ENCODE measurements at places on chromosomes 12 and 14.

DNA sequence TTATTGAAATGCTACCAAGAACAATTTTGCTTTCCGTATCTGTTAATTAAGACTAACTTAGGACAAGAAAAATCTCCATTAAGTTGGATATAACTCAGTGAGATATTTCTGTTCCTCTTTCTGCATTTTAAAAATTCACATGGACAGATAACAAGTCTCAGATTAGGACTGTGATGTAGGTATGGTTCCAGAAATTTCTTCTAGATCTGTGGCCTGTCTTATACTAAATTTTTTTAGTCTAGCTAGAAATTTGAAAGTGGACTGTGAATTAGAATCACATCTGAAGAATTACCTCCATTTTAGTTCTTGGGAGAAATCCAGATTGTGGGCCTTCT, 41.6 kb downstream of the USP15 start:
- DNase-seq = no peak

DNA sequence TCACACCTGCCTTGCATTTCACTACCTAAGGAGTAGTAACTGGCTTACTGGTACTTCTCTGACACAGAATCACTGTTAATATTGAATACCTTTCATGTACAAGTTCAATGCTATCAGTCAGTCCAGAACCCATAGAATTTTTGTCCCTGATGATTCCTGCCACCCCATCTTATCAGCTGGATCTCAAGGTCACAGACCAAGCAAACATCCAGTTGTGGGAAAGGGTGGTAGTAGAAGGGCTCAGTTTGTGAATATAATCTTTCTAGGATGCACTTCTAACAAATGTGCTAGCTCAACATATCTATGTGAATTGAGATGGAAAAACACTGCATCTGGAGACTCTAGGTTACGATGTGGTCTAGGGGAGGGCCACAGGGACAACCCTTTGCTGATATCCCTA, 14.1 kb downstream of the PPP1CC start:
- no peak for DNase-seq

DNA sequence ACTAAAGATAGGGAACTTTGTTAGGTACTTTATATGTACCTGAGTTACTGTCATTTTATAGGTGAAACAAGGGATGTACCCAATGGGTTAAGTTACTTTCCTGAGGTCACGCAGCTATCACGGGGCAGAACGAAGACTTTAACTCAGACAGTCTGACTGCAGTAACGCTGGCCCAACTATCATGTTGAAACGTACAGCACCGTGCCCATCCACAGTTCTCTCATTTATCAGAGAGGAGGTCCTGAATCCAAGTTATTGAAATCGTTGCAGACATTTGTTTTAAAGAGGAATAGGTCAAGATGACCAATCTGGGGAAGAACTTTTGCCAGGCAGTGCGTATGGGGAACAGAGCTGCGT, 587 bp upstream of the C12orf75 start:
- no peak for DNase-seq

GRCh38 chr14:56118611-56119181, 485 bp downstream of the PELI2 start:
- no peak for DNase-seq

- no peak for DNase-seq
Measured at GRCh38 chr12:66662729-66663128, 16.1 kb downstream of the GRIP1 start.

- no peak for DNase-seq
Measured at GRCh38 chr14:93305725-93306418, 27.0 kb downstream of the BTBD7 start.

DNA sequence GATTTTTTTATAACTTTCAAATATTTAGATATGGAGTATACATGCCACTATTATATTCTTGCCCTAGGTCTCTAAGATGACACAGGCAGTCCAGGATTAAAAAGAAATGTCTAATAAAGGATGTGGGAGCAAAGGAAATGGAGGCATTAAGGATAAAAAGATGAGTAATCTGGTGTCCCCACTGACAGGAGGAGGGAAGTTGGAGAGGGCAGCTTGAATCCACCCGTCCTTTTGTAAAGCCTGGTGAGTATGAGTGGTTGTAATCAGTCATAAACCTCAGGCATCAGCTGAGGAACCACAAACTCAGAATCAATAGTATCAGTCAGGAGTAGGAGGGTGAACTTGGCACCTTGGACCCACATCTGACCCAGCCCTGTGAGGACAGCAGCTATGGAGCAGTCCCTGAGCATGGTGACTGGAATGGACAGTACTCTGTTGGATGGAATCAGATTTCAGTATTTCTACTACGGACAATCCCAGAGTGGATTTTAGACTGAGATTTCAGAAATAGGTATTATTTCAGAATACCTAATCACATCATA, 100.5 kb downstream of the EXOC5 start:
- DNase-seq = no peak

DNA sequence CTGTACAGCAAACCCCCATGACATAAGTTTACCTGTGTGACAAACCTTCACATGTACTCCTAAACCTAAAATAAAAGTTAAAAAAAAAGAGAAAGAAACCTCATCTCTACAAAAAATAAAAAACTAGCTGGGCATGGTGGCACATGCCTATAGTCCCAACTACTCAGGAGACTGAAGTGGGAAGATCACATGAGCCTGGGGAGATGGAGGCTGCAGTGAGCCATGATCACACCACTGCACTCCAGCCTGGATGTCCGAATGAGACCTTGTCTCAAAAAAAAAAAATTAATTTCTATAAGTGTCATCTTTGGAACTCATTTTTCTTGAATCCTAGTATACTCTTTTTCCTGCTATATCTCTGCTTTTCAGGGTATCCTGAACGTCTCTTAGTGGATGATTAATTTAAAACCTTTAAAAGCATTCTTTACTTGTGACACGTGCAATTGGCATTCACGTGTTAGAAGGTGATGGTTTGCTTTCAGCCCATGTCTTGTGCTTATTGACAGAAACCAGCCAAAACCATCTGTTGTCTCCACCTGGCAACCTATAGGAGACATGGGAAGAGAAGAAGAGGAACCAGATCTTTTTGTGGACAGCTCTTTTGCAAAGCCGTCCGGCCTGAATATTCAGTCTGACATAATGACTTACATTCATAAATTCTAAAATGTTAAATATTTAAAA, 30.6 kb upstream of the PPFIBP1 start:
- DNase-seq = no peak

- DNase-seq = no peak
Measured at GRCh38 chr14:92729634-92730358, 18.6 kb downstream of the LGMN start.

DNA sequence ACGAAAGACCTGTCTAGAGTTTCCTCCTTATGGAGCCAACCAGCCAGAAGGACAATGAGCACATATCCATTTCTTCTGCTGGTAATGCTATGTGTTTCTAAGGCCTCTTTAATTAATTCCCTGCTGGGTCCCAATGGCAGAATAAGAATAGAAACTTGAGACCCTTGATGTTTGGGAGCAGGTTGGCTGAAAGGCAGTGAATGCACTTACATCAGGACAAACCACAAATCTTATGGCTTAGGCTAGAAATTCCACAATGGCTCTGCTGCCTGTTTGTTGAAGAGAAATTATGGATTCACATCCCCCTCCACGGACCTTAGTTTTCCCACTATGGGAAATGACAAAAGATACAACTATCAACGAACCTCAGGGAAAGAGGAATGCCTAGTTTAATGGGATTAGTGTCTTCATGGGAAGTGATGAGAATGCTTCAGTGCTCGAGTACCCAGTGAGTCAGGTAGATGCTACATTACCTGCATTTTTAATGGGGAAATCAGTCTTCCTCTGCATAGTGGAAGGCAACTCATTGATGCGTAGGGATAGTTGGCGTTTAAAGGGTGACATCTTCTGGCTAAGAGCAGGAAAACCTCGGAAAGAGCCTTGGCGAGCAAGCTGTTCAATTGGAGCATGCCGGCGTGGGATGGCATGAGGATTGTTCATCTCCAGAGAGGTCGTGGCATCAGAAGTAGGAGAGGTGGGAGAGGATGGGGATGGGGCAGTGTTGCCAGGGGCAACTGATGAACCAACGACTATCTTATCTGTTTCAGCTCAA, 46.5 kb downstream of the PAPLN start:
- DNase-seq = no peak

DNA sequence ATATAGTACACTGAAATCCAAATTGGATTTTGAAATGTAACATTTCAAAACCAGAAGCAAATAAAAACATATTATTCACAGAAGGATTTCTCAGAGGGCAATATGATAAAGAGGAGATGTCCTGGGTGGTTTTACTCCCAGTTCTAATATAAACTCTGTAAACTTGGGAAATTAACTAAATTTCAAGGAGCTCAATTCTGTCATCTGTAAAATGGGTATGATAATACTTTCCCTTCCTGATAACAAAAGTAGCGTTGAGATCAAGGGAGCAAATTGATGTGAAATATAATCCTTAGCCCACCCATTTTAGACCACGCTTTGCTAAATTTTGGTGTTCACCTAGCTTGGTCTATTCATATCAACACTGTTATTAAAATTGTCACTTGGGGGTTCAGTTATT, 192.5 kb upstream of the BTG1 start:
- no peak for DNase-seq

- no peak for DNase-seq
Measured at GRCh38 chr12:109358154-109358869, 10.6 kb downstream of the MYO1H start.

DNA sequence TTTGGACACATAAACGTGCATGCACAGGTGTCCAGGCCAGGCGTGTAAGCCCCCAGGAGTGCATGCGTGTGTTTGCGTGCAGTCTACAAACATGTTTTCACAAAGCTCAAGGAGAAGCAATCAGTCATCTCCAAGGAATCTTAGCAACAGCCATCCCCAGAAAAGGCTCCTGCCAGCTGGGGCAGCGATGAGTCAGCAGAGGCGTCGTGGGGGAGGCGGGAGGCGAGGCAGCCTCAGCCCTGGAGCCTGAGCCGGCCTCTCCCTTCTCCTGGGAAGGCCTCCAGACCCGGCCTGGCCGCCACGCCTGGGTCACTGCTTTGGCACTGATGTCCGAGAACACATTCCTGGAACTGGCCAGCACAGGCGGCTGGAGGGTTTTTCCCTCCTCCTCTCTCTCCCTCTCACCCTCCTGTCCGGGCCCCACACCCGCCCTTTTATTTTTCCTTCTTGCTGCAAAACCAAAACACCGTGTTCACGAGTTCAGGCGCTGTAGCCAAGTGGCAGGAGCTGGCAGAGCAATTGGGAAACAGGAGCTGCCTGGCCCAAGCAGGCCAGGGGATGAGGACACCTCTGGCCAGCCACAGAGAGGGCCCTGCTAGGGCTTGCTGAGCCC, 92.7 kb downstream of the LRRC74A start:
- DNase-seq = peak; percentile 99

GRCh38 chr14:84436528-84436927, 1093.4 kb upstream of the FLRT2 start:
- DNase-seq = no peak

DNA sequence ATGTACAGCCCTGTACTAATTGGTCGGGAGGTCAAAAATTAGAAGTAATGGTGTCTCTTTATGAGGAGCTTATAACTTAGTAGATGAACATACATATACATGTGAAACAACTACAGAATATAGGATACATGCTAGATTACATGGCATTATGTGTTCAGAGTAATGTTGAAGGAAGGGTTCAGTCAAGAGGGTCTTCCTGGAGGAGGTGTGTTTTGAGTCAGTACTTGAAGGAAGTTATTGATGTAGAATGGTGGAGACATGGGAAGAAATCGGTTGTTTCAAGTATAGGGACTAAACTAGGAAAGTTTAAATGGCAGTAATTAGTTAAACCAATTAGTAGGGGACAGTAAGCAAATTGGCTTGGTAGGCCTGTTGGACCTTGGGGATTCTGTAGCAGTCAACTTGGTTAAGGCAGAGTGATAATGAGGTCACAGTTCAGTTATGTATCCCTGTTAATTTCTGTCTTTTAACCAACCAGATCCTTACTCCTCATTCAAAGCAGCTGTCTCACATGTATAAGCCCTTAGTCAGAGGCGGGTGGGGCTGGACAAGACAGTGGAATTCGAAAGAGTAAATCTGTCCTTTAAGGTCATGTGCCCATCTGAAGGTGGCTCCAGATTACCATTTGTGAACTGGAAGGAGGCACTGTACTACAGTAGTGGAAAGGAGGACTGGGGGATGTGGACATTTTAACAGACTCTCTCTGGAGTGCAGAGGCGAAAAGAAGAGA, 3.5 kb upstream of the ANKRD52 start:
- no peak for DNase-seq

DNA sequence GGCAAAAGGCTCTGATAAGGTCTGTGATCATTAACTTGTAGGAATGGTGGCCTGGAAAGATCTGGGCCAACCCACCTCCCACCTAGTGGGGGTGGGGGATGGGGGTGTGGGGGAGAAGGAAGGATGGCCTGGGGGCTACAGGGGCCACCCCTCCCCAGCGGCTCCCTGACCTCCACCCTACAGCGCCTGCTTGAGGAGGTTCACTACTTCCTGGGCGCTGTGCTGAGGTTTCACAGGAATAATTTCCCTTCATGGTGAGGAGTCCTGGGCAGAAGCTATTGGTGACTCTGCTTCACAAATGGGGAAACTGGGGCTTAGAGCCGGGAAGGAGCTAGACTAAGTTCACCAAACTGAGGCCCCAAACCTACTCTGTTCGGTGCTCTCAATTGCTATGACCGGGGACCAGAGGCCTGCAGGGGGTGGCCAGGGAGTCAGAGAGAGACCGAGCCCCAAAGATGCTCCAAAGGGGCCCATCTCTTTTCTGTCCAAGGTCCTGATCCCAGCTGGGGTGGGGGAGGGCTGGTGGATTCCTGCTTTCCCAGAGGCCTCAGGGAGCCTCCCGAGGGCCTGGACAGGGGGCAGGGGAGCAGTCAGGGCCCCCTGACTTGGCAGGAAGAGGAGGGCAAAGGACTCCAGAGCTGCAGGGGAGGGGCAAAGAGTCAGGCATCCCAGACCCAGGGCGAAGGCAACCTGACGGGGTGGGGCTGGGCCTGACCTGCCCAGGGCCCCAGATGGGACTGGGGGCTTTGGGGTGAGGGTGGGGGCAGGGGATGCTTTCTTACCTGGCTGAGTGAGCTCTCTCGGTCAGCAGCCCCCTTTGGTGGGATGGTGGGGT, 1.7 kb downstream of the HNF1A start:
- DNase-seq = no peak

DNA sequence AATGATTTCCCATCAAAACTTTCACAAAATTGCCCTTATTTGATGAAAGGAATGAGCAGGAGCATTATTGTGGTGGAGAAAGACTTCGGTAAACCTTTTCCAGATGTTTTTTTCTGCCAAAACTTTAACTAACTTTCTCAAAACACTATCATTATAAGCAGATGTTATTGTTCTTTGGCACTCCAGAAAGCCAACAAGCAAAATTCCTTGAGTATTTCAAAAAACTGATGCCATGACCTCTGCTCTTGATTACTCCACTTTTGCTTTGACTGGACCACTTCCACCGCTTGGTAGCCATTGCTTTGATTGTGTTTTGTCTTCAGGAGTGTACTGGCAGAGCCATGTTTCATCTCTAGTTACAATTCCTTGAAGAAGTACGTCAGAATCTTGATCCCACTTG, 29.7 kb upstream of the RAB21 start:
- no peak for DNase-seq
